ENCODE measurements at places on chromosomes 16 and 17.

DNA sequence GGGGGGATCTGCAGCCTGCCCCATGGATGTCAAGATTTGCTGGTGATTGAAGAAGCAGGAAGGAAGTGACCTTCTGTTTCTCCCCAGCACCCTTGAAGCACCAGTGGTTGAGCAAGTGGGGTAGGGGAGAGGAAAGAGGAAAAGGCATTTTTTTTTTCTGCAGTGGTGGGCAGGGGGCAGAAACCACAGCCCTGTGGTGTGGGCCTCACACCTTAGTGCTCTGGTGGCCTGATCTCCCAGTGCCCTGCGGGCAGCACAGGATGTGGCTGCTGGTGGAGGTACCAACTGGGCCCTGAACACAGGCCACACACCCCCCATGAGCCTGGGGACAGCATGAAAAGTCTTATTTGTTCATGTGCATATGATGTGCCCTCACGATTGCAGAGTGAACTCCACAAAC, 7.1 kb downstream of the ITGAD start:
- no peak for DNase-seq

DNA sequence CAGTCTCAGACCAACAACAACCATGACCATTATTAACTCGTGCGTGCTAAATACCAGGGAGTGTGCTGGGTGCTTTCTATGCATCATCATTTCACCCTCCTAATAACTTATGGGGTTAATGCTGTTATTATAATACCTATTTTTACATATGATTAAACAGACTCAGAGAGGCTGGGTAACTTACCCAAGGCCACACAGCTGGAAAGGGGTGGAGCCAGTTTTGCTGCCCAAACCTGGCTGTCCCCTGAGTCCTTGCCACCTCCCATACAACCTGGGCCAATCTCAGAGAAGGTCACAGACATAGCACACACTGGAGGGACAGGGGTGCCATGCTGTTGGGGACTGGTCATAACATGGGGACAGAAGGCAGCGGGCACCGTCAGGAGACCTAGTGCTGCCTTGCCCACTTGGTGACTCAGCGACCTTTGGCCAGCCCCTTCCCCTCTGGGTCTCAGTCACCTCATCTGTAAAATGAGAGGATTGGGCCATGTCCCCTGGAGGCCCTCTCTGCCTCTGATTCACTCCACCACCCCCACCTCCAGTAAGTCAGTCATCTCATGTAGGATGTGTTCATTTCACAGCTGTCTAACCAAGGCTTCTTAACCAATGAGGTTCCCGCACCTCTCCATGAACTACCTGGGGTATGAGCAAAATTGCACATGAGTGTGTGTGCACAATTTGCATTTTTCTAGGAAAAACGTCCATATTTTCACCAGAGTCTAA, 11.4 kb upstream of the FADS6 start:
- DNase-seq, result no peak

GRCh38 chr17:36858119-36859002, 78.9 kb upstream of the LHX1 start:
- DNase-seq, result no peak

DNA sequence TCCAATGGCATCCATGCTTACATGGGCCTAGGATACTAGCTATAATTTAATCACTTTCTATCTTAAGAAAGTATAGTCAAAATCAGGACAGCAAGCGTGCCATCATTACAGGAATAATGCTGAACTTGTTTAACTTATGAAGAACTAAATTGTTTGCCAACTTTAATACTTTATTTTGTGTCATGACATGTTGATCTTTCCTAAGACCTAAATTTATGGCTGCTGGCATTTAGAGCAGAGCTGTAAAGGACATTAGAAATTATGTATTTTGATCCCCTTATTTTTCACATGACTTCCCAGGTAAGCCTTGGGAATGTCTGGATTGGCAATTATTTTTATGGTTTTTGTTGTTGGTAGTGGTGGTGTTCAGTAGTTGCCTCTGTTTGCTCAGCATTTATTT, 920.3 kb upstream of the GOT2 start:
- no peak for DNase-seq
